ENCODE measurements at places on chromosomes 6 and 20.

- DNase-seq, result no peak
Measured at GRCh38 chr20:44003609-44004008, 89.0 kb downstream of the TOX2 start.

DNA sequence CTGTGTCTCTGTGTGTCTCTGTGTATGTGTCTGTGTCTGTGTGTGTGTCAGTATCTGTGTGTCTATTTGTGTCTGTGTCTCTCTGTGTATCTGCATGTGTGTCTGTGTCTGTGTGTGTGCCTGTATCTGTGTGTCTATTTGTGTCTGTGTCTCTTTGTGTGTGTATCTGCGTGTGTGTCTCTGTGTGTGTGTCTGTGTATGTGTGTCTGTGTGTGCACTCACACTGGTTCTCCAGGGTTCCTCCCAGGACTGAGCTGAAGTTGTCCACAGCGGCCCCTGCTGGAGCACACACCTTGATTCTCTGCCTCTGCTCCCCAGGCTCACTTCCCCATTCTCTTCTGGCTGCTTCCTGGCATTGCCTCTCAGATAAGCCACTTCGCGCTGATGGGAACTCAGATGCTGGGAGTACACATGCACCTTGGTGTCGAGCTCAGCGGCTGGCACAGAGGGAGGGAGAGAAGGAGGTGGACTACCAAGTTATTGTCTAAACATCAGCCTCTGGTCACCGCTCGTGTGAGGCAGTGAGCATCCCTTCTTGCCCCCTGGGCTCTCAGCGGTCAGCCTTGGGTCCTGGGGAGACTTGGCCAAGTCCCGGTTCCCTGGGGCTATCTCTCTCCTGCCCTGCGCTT, 104.9 kb upstream of the NXT1 start:
- DNase-seq, result no peak

DNA sequence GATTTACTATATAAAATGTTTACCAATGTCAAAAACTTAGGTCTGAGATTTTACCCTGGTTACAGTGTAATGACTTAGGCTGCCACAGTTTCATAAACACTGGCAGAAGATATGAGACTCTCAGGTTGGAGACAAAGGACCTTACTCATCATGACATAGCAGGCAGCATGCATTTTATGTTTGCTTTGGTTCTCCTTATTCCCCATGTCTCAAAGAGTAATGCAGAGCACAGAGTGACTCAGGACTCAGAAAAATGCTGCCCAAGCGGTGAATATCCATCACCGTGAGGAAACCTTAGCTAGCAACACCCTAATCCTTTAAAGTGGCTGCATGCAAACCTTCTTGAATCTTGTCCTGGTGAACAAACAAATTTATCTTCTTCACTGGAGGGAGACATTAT, 112.1 kb upstream of the EYS start:
- no peak for DNase-seq

DNA sequence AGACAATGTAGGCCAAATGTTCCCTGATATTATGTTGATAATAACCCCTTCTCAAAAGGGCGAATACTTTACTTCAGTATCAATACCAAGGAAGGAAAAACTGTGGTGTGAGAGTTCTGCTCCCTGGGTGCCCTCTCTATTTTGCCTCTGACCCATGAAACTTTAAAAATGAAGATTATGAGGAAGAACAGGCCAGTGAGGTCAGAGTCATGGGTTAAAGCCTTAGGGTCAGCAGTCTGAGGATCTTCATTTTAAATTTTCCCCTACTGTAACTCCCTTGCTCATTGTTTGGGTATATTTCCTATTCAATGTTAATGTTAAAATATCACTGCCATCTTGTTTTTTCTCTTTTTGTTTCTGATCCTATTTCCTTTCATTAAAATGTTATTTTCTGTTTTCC, 47.9 kb downstream of the PRKN start:
- DNase-seq, result no peak

GRCh38 chr6:148934961-148935360, 188.1 kb downstream of the UST start:
- DNase-seq, result no peak

- no peak for DNase-seq
Measured at GRCh38 chr6:35745509-35745908, 8.7 kb downstream of the ARMC12 start.

- no peak for DNase-seq
Measured at GRCh38 chr6:116366740-116367275, 3.9 kb upstream of the DSE start.

DNA sequence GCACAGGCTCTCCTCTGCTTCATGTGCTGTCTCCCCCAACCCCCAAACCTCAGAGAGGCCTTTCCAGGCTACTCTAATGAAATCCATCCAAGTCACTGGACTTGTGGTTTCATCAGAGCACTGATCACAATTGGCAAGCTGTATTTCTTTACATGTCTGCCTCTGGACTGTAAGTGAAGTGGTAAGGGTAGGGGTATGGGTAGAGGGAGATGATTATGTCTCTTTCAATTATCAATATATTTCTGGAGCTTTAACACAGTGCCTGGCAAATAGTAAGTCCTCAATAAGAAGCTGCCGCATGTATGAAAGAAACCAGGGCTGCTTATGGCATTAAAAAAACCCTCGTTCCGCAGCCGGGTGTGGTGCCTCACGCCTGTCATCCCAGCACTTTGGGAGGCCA, 5.4 kb downstream of the TRERF1 start:
- no peak for DNase-seq

- DNase-seq, result peak; percentile 75
Measured at GRCh38 chr6:158707821-158708195, 58.0 kb downstream of the SYTL3 start.

DNA sequence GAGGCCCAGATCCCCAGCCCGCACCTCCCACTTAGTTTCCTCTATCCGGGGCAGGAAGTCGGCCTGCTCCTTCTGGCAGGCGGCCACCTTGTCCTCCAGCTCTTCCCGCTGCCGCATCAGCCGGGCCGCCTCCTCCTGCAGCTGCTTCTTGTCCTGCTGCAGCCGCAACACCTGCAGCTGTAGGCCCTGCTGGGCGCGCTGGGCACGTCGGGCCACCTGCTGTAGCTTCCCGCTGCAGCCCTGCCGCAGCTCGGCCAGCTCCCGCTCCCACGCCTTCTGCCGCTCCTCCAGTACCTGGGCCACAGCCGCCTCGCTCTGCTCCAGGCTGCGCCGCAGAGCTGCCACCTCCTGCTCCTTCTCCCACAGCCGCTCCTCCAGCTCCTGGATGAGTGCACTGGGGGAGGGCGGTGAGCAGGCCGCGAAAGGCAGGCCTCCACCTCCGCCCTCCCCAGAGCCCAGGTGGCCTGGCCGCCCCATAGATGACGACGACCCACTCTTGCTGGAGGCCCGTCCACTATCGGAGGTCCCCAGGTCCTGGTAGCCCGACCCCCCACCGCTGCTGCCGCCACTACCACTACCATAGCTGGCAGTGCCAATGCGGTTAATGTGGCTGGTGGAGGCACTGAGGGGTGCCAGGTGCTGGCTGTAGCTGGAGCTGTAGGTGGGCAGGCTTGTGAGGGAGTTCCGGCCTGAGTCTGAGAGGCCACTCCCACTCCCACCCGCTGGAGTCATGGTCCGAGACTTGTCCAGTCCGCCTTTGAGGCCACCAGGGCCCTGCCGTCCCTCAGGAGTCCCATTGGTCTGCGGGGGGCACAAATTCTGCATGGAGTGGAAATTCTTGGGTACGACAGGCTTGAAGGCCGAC, 6.0 kb upstream of the FASTKD5 start:
- DNase-seq, result peak; percentile 86

DNA sequence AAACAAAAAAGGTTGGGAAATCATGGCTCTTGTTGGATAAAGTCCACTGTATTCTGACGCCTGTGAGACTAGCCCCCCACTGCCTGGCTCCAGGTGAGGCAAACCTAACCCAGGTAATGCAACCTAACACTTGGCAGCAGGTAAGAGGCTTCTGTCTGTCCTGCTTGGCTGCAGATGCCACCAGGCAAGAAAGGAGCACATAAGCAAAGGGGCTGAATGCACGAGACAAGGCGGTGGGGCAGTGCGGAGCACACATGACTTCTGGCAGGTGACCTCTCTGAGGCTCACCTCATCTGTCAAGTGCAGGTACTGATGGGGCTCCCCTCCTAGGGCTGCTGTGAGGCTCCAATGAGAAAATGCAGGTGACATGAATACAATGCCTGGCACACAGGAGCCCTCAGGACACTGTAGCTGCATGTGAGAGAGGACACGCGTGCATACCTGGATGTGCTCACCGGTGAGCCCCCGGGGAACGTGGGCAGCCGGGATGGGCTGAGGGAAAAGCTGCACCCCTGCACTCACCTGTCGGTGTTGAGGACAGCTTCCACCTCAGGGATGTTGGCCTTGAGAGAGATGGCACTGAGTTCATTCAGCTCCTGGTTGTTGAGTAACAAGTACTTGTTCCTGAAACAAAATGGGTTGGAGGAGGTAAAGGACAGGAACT, 54.1 kb downstream of the MYH7B start:
- no peak for DNase-seq

- DNase-seq, result peak; percentile 40
Measured at GRCh38 chr6:14265049-14266021, 147.8 kb downstream of the CD83 start.

GRCh38 chr6:37669887-37670437, 27.7 kb downstream of the MDGA1 start:
- DNase-seq, result no peak

GRCh38 chr6:136063096-136063495, 187.0 kb downstream of the MTFR2 start:
- no peak for DNase-seq

DNA sequence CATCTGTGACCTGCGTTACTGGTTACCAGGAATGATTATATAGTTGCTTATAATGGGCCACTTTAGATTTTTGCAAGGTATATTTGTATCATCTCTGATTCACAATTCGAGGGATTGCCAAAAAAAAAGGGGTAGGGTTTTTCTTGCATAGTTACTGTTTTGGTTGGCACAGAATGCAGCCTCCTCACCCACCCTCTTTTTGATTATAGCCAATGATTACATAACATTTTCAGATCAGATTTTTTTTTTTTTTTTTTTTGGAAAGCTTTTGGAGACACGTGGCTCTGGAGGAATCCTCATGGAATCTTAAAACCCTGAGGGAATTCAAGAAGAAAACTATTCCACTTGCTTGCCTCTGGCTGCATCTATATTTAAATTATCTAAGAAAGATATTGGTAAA, 53.7 kb downstream of the UST start:
- DNase-seq, result no peak

GRCh38 chr6:161130541-161130940, 139.0 kb downstream of the MAP3K4 start:
- no peak for DNase-seq

DNA sequence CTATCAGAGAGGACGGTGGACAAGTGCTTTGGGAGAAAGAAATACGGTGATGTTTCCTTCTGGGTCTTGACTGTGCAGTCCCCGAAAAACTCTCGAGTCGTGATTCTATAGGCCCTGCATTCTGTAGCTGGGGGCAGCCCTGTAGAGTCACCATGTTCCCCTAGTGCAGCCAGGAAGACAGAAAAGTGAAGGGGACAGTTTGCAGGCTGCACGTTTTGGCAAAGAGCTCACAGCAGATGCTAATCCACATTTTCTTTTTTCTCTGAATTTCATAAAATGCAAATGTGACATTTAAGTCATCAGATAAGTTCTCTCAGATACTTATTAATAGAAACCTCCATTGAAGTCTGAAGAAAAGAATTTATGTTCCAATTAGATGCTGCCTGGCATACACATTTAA, 19.5 kb downstream of the SPATS1 start:
- DNase-seq, result no peak

GRCh38 chr6:4178737-4179333, 43.5 kb upstream of the ECI2 start:
- no peak for DNase-seq

GRCh38 chr6:1745814-1746213, 136.1 kb downstream of the FOXC1 start:
- DNase-seq, result no peak

GRCh38 chr20:33696448-33696847, 10.3 kb upstream of the E2F1 start:
- no peak for DNase-seq

DNA sequence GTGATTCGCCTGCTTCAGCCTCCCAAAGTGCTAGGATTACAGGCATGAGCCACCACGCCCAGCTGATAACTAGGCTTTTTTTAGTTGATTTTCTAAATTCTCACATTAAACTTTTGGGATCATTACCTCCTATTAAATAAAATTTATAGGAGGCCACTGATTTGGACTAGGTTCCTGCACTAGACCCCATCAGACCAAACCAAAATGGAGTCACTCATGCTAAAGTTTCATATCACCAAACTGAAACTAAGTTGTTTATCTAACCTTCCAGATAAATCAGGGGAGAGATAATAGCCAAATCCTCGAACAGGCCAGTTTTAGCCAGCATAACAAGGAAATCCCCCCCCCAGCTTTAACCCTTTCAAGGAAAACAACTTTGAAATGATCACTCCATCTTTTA, 98.4 kb upstream of the SLC22A16 start:
- no peak for DNase-seq

- DNase-seq, result no peak
Measured at GRCh38 chr20:53517146-53517545, 76.5 kb downstream of the ZNF217 start.

- DNase-seq, result no peak
Measured at GRCh38 chr6:8073758-8074157, 9.6 kb upstream of the BLOC1S5 start.

- no peak for DNase-seq
Measured at GRCh38 chr6:121651420-121651819, 216.0 kb downstream of the GJA1 start.

GRCh38 chr20:5090191-5090590, 29.6 kb downstream of the PCNA start:
- no peak for DNase-seq

- DNase-seq, result no peak
Measured at GRCh38 chr6:5139828-5140771, 55.0 kb downstream of the PPP1R3G start.

GRCh38 chr6:160043784-160044183, 74.9 kb downstream of the IGF2R start:
- DNase-seq, result no peak

GRCh38 chr6:165662749-165663376, at the start of gene PDE10A:
TSS of gene PDE10A (minus strand) at chr6:165663241. CDS start at chr6:165662811, 430 bp downstream.
- DNase-seq, result no peak

DNA sequence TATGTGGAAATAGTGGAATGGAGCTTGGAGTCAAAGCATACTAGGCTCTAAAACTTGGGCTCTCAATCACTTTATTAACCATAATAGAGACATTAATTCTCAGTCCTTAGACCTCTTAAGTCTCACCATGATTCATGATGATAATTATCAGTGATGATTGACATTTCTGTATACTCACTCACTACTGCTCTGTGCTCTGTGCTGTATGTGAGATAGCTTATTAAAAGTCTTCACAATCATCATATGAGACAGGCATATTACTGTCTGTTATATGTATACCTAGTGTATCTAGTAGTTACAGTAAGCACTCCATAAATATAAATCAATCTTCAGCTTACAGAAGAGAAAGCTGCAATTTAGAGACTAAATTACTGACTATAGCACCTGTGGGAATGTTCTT, 236.0 kb upstream of the JAG1 start:
- DNase-seq, result no peak

Measured in NCI-H2171 (cell line).